ENCODE measurements at places on chromosomes 1 and 21. TPM values are rescaled to one million over a fixed set of nuclear protein-coding genes. Genes with fewer than 3 reads are reported as not detected.

DNA sequence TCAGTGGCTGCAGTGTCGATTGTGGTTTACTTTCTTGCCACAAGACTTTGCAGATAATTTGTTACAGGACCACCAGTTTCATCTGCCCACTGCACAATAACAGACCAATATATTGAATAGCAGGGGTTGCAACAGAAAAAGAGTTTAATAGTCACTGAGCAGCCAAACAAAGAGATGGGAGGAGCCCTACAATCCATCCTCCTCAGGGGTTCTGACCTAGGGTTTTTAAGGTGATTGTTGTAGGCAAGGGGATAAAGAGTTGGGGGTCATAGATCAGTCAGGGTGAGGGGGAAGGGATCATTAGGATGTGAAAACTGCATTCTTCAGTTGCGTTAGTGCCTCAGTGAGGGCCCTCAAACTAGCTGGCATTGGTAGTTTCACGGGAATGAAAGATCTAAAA, 110.7 kb upstream of the OLFM3 start:
- DNase-seq = no peak

DNA sequence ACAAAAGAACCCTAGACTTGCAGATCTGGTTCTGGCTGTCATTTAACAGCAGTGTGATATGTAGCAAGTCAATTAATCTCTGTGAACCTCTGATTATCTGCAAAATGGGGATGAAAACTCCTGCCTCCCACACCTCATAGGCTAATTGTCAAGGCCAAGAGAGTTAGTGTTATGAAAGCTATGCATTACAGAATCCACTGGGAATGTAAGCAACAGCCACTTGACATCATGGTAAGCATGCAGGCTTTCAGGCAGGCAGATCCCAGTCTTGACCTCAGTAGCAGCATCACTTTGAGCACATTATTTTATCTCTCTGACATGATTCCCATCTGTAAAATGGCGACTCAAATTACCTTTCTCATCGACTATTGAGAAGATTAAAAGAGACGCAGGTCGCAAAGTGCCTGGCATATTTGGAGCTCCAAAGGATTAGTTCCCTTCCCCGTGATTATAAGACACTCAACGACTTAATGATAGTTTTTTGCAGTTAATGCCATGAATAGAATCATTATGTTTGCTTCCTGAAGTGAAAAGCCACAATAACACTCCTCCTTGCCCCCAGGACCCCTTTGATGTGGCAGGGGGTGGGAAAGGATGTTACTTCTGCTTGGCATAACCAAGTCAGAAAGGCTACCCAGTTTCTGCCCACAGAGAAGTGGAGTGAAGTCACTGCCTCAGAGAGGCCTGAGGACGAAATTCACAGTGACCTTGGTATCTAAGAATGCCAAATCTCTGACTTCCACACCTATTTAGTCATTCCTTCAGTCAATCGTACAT, 273.0 kb upstream of the NFIA start:
- no peak for DNase-seq

- no peak for DNase-seq
Measured at GRCh38 chr1:14538335-14538734, 60.1 kb upstream of the KAZN start.

GRCh38 chr21:44618504-44618903, 6.6 kb downstream of the KRTAP10-8 start:
- DNase-seq = peak; percentile 48

Gene FCRL1
- 0.24 TPM for polyA plus RNA-seq

Gene AKR7A3
- 1,138 TPM for polyA plus RNA-seq
